ENCODE measurements at places on chromosomes 6 and 20.

DNA sequence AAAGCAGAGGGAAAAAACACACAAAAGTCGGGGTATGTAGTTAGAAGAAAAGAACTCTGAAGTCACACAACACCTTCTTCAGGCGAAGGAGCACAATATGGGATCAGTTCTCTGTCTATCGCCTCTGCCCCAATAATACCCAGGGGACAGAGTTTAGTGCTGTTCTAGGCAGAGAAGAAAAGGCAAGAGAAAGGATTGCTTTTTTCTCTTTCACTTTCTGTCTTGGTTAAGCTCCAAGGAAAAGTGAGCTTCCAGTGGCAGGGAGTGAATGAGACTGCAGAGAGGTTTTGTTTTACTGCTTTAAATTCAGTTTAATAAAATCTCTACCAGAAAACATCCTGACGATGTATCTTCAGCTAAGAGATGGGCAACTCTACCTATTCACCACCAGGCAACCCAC lies 86.6 kb upstream of the STXBP5 start:
- peak; percentile 31 for DNase-seq

DNA sequence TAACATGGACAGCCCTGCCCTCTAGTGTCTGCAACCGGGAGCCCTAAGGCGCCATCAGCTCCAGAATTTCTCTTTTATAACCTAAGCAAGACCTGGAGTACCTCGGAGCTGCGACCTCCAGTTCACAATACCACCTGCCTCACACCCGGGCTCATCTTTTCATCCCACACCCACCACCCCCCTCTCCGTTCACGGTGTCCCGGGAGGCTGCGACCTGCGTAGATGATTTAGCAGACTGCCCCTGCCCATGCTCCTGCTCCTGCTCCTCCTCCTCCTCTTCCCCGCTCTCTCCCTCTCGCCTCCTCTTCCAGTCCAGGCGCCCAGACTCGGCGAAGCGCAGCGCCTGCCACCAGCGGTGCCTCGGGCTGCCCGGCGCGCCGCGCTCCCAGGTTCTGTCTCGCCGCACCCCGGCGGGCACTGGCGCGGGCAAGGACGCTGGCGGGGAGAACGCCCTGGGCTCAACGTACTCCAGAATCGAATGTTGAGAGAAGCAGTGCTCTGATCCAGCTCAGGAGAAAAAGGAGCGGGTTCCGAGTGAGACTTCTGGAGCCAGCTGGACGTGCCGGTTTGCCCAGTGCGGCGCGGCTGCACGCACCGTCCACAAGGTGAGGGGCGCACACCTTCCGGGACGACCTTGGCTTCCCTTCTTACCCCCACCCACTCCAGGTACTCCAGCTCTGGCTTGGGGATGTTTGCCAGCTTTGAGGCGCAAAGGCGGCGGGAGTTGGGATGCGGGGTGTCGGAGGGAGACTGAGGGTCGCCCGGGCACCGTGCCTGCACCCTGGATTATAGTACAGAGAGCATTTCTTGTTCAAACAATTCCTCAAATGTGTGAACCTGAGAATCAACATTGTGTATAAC lies at the start of gene HTR1E:
Gene HTR1E, plus strand, starts transcription at position 310 of the 861 bp plus-strand sequence. CDS start 77,807 bp downstream, outside the sequence.
- DNase-seq, result peak; percentile 12

GRCh38 chr6:53263917-53264316 lies 84.8 kb downstream of the ELOVL5 start:
- peak; percentile 65 for DNase-seq

- no peak for DNase-seq
Observed at GRCh38 chr6:45988635-45989034, 27.0 kb downstream of the CLIC5 start.

DNA sequence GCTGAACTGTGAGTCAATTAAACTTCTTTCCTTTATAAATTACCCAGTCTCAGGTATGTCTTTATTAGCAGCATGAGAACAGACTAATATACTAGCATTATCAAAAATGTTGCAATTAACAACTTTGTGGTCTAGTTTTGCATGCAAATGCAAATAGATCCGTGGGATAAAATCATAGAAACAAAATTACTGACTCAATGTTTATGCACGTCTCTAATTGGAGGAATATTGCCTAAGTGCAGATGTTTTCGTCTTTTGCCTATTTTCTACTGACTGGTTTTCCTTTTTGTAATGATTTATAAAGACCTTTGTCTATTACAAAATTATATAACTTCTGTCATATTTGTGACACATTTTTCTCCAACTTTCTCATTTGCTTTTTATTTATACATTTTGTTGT lies 51.9 kb downstream of the SYNE1 start:
- DNase-seq, result no peak

DNA sequence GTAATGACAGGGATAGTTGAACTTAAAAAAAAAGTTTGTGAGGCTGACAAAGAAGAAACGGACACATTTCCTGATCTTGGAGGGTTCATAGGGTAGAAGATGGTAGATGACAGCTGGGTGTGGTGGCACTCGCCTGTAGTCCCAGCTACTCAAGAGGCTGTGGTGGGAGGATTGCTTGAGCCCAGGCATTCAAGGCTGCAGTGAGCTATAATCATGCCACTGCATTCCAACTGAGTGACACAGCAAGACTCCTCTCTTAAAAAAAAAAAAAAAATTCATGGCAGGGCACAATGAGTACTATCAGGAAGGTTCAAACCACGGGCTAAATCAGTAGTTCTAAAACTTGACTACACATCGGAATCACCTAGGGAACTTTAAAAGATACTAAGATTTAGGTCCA lies 2.0 kb upstream of the MICA start:
- DNase-seq, result no peak

DNA sequence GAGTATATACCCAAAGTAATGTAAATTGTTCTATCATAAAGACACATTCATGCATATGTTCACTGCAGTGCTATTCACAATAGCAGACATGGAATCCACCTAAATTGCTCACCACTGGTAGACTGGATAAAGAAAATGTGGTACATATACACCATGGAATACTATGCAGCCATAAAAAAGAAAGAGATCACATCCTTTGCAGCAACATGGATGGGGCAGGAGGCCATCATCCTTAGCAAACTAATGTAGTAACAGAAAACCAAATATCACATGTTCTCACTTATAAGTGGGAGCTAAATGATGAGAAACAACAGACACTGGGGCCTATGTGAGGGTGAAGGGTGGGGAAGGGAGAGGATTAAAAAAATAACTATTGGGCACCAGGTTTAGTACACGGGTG lies 11.5 kb upstream of the TMEM200A start:
- no peak for DNase-seq

- no peak for DNase-seq
Observed at GRCh38 chr20:32007787-32008616, 2.2 kb upstream of the CCM2L start.

DNA sequence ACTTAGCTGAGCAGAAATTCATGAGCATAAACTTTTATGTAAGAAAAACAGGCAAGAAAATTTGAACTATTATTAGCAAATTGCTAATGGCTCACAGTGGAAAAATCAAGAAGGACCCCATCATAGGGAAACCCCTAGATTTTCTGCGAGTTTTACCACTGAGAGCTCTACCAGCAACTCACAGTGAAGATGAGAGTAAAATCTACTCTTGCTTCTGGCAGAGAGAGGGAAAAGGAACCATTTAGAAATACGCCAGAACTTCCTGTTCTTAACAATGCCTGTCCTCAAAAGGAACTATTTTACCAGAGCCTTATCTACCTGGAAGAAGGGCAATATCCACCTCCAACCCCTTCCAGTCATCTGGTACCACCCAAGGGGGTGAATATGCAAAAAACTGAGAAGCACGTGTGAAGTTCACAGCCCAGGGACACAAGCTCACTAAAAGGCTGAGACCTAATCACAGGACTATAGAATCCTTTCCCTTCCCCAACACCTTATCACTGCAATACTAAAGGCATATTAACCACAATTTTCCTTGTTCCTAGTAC lies 34.4 kb upstream of the ASF1A start:
- DNase-seq, result no peak

GRCh38 chr6:20092071-20092566 lies 120.2 kb downstream of the MBOAT1 start:
- DNase-seq, result peak; percentile 43

GRCh38 chr6:132341646-132342045 lies 59.6 kb downstream of the MOXD1 start:
- no peak for DNase-seq

DNA sequence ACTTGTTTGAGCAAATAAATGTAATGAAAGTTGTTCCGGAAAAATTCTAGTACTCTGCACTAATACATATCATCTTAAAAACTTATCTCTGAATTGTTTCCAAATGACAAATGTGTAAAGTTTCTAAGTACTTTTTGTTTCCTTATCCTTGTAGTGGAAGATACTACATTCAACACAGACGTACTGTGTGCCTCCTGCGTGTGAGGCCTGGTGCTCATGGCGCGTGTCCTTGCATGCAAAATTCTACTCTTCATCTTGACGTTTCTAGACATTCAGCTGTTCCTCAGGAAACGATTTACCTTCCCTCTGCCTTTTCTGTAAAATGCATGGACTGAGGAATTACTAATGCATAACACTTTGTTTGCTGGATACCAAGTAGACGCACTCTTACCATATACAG lies 11.5 kb downstream of the DLL1 start:
- DNase-seq, result no peak

- DNase-seq, result peak; percentile 4
Observed at GRCh38 chr6:166485651-166486535, 100.6 kb downstream of the RAMACL start.

Measured in AG08395 (cell line).